Stimulated activated CD8-positive, alpha-beta memory T cell treated with anti-CD3 and anti-CD28 coated beads, Interleukin-7, amount 100 ng/mL, for 1 hour (primary cell): ENCODE measurements at places on chromosomes 7 and 10.

DNA sequence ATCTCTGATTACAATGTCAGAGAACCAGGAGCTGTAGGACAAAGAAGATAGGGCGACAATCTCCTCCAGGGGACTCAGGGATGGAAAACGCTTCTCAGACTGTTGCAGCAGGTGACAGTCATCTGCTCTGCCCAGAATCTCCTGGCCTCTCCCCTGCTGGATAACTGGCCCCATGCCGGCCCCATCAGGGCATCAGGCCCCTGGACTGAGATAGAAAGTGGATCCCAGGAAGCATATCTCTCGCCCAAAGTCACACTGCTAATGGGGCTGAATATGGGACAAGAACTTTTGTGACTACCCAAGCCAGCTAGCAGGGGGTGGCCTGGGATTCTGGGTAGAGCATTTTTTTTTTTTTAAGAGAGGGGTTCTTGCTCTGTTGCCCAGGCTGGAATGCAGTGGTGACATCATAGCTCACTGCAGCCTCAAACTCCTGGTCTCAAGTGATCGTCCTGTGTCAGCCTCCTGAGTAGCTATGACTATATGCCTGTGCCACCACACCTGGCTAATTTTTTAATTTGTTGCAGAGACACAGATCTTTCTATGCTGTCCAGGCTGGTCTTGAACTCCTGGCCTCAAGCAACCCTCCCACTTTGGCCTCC is 20.5 kb upstream of the MLXIPL start:
- no peak for DNase-seq

DNA sequence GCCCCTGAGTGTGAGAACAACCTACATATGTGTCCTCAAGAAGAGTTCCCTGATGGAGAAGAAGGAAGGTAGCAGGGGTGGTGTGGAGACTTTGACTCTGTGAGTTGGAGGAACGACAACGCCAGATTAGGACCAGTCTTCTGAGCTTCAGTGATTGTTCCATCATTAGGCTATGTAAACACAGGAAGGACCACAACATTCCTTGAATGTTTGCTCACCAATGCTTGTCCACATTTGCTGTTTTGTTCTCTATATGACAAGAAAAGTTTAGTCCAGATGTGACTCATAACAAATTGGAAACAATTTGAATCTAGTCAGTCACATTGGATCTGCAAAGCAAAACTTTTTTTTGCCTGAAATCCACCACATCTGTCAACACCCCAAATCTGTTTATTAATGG is 62.7 kb downstream of the ENTPD1 start:
- DNase-seq = no peak

DNA sequence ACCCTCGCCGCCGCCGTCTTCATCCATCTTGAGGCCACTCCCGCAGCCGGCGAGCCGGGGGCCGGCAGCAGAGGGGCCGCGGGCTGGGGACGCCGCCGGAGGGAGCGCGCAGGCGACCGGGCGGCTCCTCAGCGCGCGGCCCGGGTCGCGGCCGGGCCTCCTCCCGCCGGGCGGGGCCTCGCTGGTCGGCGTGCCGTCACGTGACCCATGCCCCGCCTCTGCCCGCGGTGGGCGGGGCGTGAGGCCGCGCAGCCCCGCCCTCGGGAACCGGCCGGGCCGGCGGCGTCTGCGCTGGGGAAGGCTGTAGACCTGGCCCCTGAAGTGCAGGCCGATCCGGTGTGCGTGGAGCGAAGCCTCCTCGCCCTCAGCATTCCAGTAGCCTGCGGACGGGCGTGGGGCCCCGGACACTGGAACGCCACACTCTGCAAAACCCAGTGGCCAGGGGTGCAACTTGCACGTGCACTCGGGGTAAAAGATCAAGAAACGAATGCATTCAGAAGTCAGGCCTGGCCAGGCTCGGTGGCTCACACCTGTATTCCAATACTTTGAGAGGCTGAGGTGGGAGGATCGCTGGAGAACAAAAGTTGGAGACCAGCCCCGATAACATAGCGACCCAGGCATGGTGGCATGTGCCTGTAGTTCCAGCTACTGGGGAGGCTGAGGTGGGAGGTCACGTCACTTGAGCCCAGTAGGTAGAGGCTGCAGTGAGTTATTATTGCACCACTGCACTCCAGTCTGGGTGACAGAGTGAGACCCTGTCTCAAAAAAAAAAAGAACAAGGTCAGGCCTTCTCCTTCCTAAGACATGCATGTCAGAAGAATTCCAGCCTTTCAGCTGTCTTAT is at the start of gene CYTH3:
CYTH3 (minus strand) TSS at position 144 of the 843 bp plus-strand sequence; CDS start at position 27, 117 bp downstream.
- peak; percentile 53 for DNase-seq

GRCh38 chr7:117951285-117951684 is 78.0 kb upstream of the CTTNBP2 start:
- no peak for DNase-seq

GRCh38 chr10:43573250-43574000 is 991 bp downstream of the ZNF239 start:
- no peak for DNase-seq

DNA sequence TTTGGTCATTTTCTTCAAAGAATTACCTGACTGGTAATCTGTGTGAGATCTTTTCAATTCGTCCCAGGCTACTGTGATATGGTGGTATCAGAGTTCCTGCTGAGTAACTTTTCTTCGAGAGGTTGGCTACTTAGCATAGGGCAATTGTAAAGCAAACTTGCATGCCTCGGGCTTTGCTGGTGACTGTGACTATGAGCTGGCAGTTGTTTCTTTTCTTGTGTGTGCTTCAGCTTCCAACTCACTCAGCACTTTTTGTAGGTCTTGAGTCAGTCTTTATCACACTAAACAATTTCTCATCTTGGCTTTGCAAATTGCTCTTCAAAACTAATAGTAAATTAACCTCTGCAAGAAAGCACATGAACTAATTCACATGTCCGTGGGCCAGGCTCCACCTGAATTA is 44.3 kb downstream of the PRR15 start:
- DNase-seq = no peak

GRCh38 chr10:68075550-68076004 is 494 bp upstream of the HERC4 start:
- DNase-seq = no peak

- no peak for DNase-seq
Observed at GRCh38 chr7:20561908-20562307, 53.6 kb upstream of the ABCB5 start.

GRCh38 chr7:128708824-128709223 is 30.3 kb upstream of the CALU start:
- DNase-seq = no peak

DNA sequence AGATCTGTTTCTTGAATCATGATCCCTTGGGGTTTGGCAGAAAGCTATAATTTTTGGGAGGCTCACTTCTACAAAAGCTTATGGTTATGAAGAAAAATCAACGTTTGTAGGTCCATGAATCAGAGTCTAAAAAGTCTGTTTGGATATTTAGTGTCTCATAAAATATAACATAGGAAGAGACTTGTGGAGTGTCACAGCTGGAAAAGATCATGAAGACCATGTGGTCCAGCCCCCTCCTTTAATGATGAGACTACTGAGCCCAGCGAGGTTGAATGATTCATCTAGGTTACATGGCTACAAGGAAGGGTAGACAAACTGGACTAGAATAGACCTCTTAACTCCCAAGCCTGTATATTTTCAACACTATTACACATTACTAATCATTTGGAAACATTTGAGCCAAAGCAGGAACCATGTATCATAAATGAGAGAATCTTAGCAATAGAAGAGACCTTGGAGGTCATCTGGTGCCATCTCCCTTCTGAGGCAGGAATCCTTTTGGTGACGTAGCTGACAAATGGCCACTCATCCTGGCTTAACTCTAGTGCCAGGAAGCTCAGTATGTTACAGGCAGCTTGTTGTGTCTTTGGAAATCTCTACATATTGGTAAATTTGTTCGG is 152.5 kb downstream of the CREB5 start:
- no peak for DNase-seq

- DNase-seq = no peak
Observed at GRCh38 chr10:118370499-118370898, 28.4 kb upstream of the FAM204A start.

GRCh38 chr7:137656227-137656849 is 190.4 kb downstream of the DGKI start:
- peak; percentile 14 for DNase-seq

DNA sequence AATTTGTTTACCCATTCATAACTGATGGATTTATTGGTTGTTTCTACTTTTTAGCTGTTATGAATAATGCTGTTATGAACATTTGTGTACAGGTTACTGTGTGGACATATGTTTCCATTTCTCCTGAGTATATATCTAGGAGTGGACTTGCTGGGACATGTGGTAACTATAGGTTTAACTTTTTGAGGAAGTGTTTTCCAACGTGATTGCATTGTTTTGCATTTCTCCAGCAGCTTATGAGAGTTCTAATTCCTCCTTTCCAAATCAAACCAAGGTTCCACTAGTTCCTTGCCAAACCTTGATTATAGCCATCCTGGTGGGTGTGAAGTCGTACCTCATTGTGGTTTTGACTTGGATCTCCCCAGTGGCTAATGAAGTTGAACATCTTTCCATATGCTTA is 2.6 kb upstream of the PRF1 start:
- no peak for DNase-seq

- DNase-seq = no peak
Observed at GRCh38 chr10:87927091-87927490, 63.7 kb downstream of the PTEN start.

GRCh38 chr7:144936314-144936713 is 100.5 kb upstream of the TPK1 start:
- DNase-seq = no peak

- no peak for DNase-seq
Observed at GRCh38 chr7:195010-195829, 2.8 kb downstream of the FAM20C start.

DNA sequence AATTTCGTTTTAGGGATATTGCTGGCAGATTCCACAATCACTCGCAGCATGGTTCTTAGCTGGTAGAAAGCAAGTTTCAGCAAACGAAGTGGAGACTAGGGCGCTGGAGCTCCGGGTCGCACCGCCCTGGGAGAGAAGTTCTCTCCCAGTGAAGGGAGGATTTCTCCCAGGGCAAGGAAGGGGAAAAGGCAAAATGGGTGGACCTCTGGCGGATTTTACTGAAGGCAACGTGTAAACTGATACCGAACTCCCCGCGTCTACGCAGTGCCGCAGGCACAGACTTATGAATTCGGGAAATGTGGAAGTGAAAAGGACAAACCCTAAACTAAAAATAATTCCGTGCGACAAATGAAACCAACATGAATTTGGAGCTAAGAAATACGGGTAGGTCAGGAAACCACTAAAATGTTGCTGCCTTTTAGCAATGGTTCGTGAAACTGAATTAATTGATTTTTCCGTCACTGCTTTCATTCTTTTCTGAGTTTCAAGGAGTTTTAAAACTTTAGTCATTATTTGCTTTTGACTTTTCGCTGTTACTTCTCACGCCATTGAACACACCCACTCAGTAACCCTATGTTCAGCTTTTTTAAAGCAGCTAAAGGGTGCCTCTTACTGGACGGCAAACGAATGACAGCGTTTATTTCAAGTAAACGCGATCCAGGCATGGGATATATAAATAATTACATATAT is at the start of gene MYOF:
MYOF (minus strand) TSS at position 190 of the 690 bp plus-strand sequence; CDS start at position 50, 140 bp downstream.
- peak; percentile 25 for DNase-seq

- no peak for DNase-seq
Observed at GRCh38 chr10:52801947-52802346, 29.4 kb upstream of the MBL2 start.

- no peak for DNase-seq
Observed at GRCh38 chr10:62860946-62861345, 44.8 kb upstream of the EGR2 start.

DNA sequence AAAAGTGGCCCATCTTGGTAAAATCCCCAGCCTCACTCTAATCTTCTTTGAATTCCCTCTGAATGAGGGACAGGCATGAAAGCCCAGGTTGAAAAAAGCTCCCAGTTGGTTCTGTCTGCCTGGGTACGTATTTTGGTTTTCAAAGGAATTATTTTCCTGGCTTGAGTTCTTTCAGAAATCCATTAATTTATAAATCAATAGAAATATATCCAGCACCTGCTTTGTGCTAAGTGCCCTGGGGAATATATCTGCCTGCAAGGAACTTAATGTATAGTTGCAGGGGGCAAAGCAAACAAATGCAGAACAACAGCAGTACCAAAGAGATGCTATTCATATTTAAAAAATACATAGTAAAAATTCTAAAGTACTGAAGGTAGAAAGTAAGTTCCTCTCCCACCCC is 362.7 kb downstream of the REEP3 start:
- DNase-seq = no peak

DNA sequence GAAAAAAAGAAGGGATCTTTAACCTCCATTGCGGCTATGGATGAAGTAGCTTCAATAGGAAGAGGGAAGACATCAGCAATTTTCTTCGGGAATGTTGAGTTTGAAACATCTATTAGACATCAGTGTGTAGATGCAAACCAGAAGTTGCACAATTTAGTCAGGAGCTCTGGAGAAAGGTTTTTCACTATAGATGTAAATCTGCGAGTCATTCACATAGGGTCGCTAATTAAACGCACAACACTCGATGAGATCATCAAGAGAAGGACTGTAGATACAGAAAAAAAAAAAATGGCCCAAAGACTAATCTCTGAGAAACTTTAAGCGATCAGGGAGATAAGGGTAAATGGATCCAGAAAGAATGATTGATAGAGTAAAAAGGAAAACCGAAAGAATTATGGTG is 61.7 kb upstream of the TES start:
- DNase-seq = no peak
